ENCODE measurements at places on chromosomes 1 and 21. TPM values are rescaled to one million over a fixed set of nuclear protein-coding genes. Genes with fewer than 3 reads are reported as not detected.

DNA sequence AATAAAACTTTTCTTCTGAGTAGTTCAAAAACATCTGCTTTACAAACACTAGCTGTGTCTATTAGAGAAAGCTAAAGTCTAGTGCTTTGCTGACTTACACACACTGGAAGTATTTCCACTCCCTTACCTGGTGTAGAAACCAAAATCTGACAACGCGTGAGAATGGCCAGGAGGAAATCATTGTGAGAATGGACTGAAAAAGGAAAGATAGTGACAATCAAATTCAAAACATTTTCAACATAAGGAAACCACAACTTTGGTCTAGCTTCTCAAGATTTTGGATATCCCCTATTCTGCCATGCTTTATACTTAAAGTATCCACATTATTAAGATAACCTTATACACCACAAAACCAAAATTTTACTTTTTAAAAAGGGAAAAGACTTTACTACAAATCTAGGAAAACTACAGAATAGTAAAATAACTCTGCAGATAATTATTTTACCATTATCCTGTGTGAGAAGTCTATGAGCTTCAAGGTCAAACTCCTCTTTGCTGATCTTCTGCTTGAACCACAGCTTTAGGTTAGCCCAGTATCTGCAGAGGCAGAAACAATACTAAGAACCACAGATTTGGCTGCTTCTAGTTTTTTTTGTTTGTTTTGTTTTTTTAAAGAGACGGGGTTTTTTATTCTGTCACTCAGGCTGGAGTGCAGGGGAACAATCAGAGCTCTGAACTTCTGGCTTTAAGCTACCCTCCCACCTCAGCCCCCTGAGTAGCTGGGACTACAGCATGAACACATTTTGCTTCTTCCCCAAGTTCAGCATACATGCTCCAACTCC is 6.6 kb downstream of the TADA1 start:
- H3K27ac ChIP-seq: no peak overlapping the region
- no peaks in the 10 kb centered on the region for H3K27me3 ChIP-seq
- DNase-seq: no peak
- H3K36me3 ChIP-seq: peaks cover 13% of the 10 kb centered on the region

DNA sequence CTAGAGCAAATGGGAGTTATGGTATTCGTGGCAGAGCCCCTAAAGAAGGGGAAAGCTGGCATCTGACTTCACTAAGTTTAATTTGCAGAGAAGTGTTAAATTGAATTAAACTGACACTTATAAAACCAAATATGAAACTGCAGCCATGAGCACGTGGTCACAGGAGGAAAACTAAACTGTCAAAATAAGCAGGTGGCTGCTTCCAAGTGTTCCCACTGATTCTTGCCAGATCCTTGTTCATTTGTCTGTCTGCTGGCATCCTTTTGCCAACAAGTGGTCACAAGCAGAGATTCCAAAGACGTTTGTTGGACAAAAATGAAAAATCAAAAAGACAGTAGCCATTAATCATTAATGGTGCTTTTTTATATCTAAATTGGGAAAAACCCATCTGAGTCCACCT is 6.5 kb upstream of the CELA2B start:
- H3K4me3 ChIP-seq: no peak overlapping the region
- no peak overlapping the region for H3K27ac ChIP-seq

DNA sequence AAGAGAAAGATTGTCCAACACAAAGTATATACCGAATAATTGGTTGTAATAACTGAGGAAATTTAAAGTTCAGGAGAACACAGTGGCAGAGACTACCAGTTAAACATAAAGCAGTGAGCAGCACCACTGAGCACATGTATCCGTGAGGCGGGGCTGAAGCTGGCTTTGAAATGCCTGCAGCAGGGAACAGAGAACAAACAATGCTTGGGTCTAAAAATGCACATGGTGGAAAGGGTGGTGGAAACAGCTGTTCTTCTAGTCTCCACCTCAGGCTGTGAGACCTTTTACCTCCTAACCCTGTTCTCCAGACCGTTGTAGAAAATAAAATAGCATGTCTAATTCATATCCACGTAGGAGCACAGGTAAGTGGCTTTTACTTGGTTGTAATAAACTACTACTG is 7.7 kb upstream of the GNG4 start:
- no peaks in the 10 kb centered on the region for H3K4me1 ChIP-seq
- H3K27me3 ChIP-seq: peaks cover 9% of the 10 kb centered on the region
- H3K36me3 ChIP-seq: no peaks in the 10 kb centered on the region
- no peak overlapping the region for H3K4me3 ChIP-seq
- H3K27ac ChIP-seq: no peak overlapping the region

GRCh38 chr1:113981962-113982931 is 3.0 kb downstream of the OLFML3 start:
- H3K4me1 ChIP-seq: peaks cover 19% of the 10 kb centered on the region
- H3K36me3 ChIP-seq: peaks cover 2% of the 10 kb centered on the region
- H3K27me3 ChIP-seq: no peaks in the 10 kb centered on the region
- peak; percentile 82 for DNase-seq

DNA sequence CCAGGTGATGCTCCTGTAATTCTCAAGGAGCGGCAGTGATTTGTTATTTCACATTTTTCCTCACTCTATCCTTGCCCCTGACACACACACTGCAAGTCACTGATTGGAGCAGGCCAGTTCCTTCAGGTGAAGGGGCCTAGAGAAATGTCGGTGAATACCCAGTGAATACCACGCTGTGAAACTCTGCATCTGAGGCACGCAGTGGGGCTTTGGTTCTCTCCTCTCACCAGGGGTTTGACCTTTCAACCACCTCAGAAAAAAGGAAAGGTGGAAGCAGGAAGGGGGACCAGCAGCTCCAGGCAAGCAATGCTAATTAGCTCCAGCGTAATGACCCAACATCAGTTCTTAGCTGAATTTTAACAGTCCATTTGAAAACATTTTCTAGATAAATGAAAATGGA is 532 bp upstream of the FAM177B start:
- H3K36me3 ChIP-seq: peaks cover 15% of the 10 kb centered on the region
- H3K4me1 ChIP-seq: peaks cover 6% of the 10 kb centered on the region
- no peaks in the 10 kb centered on the region for H3K27me3 ChIP-seq
- no peak for DNase-seq
- no peak overlapping the region for H3K27ac ChIP-seq

DNA sequence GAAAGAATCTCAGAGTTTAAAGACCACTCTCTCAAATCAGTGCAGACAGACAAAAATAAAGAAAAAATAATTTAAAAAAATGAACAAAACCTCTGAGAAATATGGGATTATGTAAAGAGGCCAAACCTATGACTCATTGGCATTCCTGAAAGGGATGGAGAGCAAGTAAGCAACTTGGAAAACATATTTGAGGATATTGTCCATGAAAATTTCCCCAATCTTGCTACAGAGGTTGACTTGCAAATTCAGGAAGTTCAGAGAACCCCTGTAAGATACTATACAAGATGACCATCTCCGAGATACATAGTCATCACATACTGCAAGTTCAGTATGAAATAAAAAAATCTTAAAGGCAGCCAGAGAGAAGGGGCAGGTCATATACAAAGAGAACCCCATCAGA is 43.7 kb upstream of the IVNS1ABP start:
- H3K4me1 ChIP-seq: no peaks in the 10 kb centered on the region
- no peak overlapping the region for H3K4me3 ChIP-seq
- DNase-seq: peak; percentile 50
- H3K36me3 ChIP-seq: no peaks in the 10 kb centered on the region
- H3K27ac ChIP-seq: no peak overlapping the region

Gene PCBP3
- 2.5 TPM for total RNA-seq

Measured in IMR-90 (cell line).